ENCODE measurements at places on chromosomes 7 and 10. TPM values are rescaled to one million over a fixed set of nuclear protein-coding genes. Genes with fewer than 3 reads are reported as not detected.

The CCDC7 gene
- total RNA-seq = 22.2 TPM

DNA sequence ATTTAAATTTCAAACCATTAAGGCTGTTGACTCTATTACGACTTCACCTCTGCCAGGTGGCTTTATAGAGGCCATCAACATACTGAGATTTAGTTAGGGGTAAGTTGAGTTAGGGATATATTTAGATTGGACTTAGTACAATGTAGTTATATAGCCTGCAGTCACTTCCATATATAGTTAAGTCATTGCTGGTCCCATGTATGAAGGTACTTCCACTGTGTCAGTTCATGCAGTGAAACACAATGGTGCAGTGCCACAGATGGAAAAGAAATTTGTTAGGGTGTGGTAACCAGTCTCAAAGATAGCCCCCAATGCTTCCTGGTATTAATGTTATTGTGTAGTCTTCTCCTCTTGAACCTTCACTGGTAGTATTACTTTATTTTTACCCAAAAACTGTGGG is 12.6 kb upstream of the TSPAN13 start:
- DNase-seq = no peak

The GIMAP5 gene
- total RNA-seq = 9.0 TPM

DNA sequence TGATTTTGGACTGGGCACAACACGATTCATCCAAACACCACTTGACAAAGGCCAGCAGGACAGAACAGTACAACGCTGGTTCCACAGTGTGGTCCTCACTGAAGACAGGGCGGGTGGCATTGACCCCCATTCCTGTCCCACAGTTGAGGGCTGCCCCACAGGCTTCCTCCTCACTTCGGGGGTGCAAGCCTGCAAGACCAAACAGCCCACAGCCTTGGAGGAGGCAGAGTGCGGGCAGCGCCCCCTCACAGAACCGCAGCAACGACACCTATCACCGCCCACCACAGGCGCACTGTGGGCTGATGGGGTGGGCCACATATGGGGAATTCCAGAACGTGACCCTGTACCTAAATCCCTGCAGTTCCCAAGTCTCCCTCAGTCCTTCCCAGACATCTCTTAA is 70.6 kb downstream of the PTPRN2 start:
- peak; percentile 49 for DNase-seq

DNA sequence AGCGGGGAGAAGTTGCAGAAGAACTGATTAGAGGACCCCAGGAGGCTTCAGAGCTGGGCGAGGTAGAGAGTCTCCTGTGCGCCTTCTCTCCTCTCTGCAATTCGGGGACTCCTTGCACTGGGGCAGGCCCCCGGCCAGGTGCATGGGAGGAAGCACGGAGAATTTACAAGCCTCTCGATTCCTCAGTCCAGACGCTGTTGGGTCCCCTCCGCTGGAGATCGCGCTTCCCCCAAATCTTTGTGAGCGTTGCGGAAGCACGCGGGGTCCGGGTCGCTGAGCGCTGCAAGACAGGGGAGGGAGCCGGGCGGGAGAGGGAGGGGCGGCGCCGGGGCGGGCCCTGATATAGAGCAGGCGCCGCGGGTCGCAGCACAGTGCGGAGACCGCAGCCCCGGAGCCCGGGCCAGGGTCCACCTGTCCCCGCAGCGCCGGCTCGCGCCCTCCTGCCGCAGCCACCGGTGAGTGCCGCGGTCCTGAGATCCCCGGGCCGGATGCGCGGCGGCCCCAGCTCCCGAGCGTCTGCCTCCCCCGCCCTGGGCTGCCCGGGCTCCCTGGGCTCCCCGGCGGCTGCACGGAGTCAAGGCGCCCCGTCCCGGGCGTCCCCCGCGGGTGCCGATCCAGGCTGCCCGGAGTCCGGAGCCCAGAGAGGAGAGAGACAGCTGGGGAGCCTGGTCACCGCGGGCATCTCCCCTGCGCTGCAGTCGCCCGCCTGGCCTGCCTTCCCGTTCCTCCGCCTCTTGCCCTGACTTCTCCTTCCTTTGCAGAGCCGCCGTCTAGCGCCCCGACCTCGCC is at the start of gene PLAU:
Gene PLAU, plus strand, starts transcription at position 369 of the 789 bp plus-strand sequence. CDS start 424 bp downstream, outside the sequence.
- DNase-seq = peak; percentile 90

DNA sequence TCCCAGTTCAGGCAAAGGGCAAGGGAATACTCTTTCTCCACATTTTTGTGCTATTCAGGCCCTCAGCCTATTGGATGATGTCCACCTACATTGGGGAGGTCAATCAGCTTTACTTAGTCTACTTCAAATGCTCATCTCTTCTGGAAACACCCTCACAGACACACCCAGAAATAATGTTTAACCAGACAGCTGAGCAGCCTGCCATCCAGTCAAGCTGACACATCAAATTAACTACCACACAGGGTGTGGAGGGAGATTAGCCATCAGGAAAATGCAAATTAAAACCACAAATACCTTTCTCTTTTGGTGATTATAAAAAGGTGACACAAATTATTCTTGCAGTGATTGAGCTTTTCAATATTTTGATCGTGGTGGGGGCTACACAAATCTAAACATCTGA is 74.7 kb upstream of the FZD8 start:
- no peak for DNase-seq

GRCh38 chr10:22536620-22537019 is 177.8 kb downstream of the PIP4K2A start:
- no peak for DNase-seq
